ENCODE measurements at places on chromosomes 16 and 17.

DNA sequence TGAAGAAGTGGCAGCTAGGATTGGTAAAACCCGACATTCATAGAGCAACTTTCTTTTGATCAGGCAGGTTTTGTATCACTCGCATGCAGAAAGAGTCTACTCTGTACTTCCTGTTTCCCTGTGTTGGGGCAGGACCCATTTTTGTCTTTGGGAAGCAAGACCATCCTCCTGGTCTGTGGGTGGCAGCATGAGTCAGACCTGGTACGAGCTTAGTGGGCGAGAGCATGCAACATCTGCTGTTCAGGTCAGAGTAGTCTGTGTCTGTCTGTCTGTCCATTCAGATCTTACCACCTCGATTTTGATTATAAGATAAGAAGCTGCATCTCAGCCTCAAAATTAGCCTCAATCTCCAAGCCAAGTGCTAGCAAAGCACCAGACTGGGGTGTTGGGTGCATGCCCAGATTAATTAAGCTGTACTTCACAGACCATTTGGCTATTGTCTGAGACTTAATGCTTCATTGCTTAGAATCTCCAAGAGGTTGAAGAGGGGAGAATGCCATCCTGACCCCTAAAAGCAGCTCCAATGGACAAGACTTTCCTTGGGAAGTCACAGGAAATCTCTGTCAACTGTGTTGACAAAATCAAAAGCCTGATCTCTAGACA is 110.9 kb downstream of the XYLT1 start:
- DNase-seq: no peak

DNA sequence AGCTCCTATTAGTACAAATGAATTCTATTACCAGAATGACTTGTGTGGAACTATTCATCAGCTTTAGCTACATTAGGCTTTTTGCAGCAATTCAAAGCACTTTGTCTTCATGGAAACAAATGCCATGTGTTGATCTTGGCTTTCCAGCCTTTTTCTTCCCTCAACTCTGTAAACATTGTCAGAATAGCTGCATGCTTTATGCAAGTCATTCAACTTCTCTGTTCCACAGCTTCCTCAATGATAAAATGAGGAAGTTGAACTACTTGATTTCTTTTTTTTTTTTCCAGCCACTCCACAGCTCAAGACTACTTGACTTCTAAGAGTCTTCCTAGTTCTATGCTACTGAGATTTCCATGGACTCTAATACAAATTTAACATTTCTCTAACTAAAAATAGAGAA is 41.1 kb downstream of the KIAA0753 start:
- no peak for DNase-seq

- DNase-seq: no peak
These were observed 4.4 kb upstream of the CSNK1D start for GRCh38 chr17:82277851-82278250.

- DNase-seq: no peak
These were observed 11.2 kb upstream of the HP start for GRCh38 chr16:72043058-72043457.

- DNase-seq: no peak
These were observed 3.0 kb downstream of the CCNF start for GRCh38 chr16:2432286-2432685.

DNA sequence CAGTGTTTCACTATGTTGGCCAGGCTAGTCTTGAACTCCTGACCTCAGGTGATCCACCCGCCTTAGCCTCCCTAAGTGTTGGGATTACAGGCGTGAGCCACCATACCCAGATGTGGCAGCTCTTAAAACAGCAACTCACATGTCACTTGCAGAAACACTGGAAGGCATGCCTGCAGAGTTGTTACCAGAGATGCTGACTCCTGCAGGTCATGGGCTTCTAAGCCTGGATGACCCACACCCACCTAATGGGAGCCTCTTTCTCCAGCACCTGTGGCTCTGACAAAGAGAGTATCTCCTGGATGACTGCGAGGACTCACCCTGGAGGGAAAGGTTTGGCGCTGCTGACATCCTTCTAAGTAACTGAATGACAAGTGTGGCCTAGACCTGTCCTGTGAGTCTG is 11.2 kb upstream of the RFWD3 start:
- no peak for DNase-seq

GRCh38 chr16:75130150-75130771 is 13.7 kb upstream of the LDHD start:
- DNase-seq: no peak

DNA sequence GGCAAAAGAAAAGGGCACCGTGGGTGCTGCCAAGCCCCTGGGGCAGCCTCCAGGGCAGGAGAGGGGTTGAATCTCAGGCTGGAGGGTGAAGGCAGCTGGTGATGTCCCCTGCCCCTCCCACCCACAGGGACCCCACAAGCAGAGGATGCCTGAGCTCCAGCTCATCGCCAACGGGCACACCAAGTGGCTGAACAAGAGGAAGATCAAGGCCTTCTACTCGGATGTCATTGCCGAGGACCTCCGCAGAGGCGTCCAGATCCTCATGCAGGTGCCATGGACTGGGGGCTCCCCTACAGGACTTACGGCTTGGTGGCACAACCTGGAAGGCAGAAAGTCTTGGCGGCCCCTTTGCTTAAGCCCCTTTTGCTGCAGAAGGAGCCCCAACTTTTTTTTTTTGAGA is 21.8 kb downstream of the SLC12A3 start:
- DNase-seq: no peak

GRCh38 chr17:7579001-7579833 is at the start of gene CD68:
Gene CD68, plus strand, starts transcription at chr17:7579638. Its CDS starts 40 bp downstream, at chr17:7579678.
- peak; percentile 96 for DNase-seq

DNA sequence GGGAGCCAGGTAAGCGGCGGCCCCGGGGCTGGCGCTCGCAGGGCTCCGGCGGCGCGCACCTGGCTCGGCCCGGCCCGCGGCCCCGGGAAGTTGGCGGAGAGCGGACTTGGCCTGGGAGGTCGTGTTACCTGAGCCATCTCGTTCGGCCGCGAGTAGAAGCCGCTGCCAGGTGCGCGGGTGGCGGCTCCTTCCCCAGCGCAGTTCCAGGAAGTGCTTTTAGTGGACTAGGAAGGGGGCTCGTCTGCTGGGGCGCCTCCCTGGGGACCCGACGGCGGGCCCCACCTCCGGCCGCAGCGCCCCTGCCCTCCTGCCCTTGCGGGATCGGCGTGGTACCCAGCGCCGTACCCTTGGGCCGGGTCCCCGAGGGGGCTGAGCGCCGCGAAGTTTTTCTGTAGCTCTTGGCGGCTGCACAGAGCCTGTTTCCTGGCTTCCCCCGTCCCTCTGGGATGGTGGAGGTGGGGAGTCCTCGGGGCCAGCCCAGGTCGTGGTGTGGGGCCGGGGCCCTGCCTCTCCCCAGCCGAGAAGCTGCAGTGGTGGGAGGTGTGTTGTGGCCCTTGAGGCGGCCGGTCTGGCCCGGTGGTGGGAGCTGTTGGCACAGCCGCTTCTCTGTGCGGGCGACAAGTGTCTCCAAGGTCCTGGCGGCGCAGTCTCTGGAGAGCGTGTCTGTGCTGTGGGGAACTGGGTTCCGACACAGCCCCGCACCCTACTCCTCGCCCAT is 96.9 kb downstream of the RAB11FIP4 start:
- DNase-seq: no peak

- no peak for DNase-seq
These were observed 8.0 kb downstream of the ENDOV start for GRCh38 chr17:80422981-80423380.

DNA sequence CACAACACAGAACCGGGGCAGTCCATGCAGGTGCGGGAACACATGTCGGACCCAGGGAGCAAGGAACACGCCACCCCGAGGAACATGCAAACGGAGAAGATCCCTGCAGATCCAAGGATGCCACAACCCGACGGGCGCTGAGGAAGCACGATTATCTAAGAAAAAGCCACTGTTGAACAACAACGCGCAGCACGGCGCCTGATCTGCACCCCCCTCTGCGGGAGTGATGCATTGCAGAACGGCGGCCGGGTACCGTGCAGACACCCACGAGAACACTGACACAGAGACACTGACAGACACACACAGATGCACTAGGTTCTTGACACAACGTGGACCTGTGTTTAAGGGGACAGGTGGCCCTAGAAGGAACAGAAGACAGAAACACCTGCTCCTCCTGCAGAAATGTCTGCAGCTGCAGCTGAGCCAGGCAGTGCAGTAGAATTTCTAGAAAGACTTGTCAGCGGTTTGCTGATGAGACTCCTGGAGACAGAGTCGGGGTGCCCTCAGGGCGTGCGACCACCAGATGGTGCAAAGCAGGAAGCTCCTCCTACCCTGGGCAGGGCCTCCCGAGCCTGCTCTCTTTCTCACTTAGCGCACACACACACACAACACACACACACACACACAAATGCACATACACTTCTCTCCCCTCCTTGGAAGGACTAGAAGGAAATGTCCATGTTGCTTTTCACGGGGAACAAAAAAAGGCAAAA is 7.5 kb downstream of the NPTX1 start:
- DNase-seq: no peak

DNA sequence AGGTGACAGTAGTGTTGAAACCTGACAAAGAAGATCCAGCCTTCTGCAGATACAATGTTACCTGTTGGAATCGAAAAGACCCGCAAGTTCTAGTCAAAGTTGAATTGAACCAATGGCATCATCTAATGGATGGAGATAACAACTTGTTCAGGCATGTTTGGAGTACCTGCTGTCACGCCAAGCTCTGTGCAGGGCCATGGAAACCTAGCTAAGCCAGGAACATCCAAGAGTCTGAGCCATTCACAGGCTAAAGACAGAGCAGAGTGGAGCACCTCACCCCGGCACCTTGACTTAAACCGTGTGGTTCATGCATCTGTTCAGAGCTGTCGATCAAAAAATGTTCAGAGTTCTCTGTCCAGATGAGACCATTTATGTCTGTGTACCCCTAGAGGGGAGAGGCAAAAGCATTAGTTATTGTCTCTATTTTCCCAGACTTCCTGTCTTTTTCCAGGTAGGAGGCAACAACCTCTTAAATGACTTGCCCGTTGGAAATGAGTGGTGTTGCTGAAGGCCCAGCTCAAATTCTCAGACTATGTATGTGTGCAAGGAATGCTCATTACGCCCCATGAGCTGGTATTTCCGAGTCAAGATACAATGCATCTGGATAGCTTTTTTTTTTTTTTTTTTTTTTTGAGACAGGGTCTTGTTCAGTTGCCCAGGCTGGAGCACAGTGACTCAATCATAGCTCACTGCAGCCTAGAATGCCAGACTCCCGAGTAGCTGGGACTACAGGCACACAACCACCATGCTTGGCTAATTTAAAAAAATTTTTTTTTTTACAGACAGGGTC is 44.9 kb upstream of the XYLT1 start:
- no peak for DNase-seq

DNA sequence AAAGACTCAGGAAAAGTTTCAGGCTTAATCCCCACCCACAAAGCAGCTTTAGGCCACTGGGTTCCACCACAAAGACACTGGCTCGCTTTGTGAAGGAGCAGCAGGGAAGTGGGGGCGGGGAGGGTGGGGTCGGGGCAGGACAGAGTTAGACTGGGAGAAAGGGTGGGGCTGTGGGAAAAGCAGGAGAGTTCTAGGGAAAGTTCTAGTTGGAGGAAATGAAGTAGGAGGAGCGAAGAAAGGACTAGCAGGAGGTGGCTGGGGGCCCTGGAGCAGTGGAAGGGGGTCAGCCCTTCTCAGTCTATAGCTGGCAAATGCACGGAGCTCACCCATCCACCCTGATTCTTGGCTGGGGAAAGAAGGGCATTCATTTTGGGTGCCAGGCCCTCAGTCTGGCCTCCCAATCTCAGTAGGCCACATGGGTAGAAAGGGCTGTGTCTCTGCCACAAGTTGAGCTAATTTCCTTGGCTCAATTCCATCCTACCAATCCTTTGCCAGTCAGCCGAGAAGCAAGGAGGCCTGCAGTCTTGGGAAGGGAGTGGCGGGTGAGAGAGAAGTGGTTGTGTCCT is 4.6 kb downstream of the INPP5K start:
- DNase-seq: no peak

GRCh38 chr17:67717624-67718324 is at the start of gene NOL11:
Gene NOL11, plus strand, starts transcription at chr17:67717936. Its CDS starts 12 bp downstream, at chr17:67717948.
- peak; percentile 92 for DNase-seq

GRCh38 chr16:48965386-48965785 is 316.3 kb downstream of the CBLN1 start:
- DNase-seq: no peak

DNA sequence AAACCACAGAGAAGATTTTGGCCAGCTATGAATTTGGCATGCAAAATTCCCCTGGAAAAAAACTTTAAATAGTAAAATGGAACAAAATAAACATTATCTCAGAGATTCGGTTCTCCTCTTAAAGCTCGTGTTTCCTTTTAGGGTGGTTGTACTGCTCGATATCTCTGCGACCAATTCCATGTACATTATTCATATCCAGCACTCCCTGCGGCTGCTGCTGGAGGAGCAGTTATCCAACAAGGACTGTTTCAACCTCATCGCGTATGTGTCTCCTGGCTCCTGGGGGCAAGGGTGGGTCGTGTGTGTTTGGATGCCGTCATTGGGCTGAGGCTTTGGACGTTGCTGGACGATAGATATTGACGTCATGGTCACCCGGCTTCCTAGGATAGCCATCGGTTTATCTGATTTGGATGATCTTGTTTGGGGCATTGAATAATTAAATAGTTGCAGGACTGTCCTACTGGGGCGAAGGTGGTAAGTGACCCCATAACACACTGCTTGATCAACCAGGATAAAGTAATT is 33.8 kb downstream of the VWA3A start:
- DNase-seq: no peak

GRCh38 chr17:68441070-68441770 is 16.1 kb downstream of the WIPI1 start:
- no peak for DNase-seq

GRCh38 chr17:15036238-15036637 is 228.9 kb downstream of the PMP22 start:
- DNase-seq: no peak

DNA sequence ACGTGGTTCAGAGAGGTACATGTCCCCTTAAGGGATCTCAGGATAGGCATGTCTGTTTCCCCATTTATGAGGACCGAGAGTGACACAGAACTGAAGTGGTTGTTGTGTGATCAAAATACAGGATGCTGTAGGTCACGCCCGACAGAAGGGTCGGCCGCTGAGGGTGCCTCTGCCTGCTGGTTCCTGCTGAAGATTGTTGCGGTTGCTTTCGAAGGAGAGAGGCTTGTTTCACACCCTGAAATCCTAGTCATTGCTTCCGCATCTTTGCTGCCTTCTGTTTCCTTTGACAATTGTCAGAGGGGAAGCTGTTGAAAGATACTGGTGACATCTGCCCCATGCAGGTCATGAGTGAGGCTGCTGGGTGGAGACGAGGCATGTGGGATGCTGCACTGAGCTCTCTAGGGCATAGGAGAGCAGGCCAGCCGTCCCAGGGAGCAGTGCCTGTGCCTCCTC is 3.8 kb upstream of the NAT9 start:
- no peak for DNase-seq

- DNase-seq: no peak
These were observed 3.3 kb downstream of the MARCHF10 start for GRCh38 chr17:62804822-62805221.

DNA sequence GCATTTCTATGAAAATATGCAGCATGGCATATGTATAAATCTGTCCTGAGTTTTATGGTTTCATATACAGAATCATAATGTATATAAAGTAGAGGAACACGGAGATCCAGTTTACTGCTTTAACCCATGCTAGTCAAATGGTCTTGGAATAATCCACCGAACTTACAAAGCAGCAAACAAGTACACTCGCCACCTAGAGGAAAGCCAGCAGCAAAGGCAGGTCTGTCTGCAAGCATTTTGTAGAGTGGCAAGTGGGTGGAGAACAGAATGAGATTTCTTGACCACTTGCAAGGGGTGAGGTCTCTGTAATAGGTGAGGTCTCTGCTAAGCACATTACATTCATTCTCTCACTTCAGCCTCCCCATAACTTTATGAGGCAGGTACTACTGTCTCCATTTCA is 308.3 kb downstream of the CA10 start:
- DNase-seq: no peak

All from HS-5 (cell line).